T follicular helper cell (primary cell): ENCODE measurements at places on chromosomes 16 and 17.

DNA sequence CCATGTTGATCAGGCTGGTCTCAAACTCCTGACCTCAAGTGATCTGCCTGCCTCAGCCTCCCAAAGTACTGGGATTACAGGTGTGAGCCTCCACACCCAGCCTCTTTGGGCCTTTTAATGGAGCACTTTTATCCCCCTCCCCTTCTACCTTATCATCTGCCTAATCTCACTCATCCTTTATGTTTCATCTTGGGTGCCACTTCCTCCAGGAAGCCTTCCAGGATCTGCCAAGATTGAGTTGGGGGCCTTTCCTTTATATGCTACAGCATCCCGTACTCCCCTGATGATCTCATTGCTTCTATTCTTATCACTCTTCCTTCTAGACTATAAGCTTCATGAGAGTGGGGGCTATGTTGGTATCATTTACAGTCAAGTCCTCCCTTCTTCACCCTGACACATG, 192.8 kb upstream of the WSCD1 start:
- no peak for DNase-seq

DNA sequence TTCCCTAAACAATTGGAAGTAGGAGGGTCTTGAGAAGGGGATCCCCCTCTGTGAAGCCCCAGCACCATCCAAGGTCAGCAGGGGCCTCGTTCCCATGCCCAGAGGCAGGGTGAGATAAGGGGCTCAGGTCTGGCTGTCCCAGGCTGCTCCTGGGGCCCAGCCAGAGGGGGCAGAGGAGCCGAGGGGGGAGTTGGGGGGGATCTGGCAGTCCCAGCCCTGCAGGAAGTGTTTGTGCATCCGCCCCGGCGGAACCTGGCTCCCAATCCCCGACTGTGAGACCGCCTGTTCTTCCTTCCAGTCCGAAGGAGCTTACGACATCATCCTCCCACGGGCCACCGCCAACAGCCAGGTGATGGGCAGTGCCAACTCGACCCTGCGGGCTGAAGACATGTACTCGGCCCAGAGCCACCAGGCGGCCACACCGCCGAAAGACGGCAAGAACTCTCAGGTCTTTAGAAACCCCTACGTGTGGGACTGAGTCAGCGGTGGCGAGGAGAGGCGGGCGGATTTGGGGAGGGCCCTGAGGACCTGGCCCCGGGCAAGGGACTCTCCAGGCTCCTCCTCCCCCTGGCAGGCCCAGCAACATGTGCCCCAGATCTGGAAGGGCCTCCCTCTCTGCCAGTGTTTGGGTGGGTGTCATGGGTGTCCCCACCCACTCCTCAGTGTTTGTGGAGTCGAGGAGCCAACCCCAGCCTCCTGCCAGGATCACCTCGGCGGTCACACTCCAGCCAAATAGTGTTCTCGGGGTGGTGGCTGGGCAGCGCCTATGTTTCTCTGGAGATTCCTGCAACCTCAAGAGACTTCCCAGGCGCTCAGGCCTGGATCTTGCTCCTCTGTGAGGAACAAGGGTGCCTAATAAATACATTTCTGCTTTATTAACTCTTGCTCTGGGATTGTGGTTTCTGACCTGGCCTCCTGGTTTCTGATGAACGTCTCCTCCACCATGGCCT, 14.9 kb downstream of the GPRC5C start:
- no peak for DNase-seq

DNA sequence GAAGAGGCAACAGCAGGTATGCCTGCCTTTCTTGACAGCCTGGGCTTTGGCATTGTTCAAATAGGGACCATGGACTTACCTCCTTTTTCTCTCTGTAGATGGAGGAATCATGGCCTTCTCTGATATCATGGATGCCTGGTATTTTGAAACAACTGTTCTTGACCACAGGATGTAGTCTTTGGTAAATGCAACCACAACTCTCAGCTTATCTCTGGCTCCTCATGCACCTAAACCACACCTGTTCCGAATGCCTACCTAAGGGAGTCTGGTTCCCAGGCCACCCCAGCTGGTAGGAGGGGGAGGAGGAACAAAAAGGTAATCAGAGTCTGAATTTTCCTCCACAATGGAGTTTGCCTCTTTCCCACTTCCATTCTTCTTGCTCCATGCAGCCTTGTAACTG, 18.8 kb downstream of the CDK5RAP3 start:
- DNase-seq = no peak

GRCh38 chr16:28845761-28846079, 428 bp downstream of the TUFM start:
- no peak for DNase-seq
